ENCODE measurements at places on chromosomes 5 and 9.

- DNase-seq: no peak
These were observed 137.8 kb upstream of the MAP1B start for GRCh38 chr5:71969460-71969859.

GRCh38 chr9:29865764-29866313 is 2292.6 kb upstream of the C9orf72 start:
- no peak for DNase-seq

DNA sequence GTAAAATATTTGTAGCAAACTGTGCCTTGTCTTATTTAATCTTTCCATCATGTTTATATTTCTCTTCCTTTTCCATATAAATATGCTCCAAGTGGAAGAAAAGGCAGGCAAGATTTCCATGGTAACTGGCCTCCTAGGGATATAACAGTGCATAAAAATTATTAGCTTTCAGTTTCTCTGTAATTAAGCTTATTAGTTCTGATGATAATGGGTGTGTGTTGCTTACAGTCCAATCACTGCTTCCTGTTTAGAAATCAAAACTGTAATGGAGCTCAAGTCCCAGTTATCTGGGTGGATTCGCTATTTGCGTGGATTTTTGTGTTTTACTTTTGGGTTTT is 213.0 kb downstream of the PJA2 start:
- no peak for DNase-seq

DNA sequence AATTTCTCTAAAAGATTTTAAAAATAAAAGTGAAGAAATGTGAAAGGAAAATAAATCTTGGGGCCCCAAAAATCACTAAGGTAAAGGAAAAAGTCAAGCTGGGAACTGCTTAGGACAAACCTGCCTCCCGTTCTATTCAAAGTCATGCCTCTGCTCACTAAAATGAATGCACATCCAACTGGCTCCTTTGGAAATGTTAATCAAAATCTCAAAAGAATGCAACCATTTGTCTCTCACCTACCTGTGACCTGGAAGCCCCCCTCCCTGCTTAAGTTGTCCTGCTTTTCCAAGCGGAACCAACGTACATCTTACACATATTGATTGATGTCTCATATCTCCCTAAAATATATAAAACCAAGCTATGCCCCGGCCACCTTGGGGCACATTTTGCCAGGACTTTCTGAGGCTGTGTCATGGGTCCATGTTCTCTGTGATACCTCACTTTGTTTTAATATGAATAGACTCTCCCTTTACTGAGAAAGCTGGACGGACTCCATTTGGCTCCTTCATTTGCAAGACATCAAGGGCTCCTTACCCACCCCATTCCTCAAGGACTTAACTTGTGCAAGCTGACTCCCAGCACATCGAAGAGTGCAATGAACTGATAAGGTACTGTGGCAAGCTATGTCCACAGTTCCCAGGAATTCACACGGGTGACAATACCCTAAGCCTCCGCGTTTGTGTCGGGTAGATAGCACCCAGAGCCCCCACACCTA is 164.3 kb downstream of the SMC2 start:
- no peak for DNase-seq

DNA sequence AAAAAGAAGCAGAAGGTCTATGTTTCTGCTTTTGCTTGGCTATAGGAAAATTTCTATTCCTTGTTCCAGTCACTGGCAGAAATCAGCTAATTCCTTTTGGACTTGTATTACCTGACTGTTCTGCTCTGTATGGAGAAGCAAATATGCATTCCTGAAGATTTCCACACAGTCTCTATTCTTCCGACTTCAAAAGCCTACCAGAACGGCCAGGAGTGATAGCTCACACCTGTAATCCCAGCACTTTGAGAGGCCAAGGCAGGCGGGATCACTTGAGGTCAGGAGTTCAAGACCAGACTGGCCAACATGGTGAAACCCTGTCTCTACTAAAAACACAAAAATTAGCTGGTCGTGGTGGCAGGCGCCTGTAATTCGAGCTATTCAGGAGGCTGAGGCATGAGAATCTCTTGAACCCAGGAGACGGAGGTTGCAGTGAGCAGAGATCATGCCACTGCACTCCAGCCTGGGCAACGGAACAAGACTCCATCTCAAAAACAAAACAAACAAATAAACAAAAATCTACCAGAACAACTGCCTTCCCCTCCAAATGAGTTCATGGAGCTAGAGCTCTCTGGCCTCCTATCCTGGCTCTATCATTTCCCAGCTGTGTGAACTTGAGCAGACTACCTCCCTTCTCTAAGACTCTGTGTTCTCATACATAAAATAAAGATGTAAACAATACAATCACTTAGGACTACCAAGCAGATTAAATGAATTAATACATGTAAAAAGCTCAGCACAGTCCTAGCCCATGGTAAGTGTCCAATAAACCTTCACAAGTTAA is 17.0 kb downstream of the MYO10 start:
- no peak for DNase-seq

DNA sequence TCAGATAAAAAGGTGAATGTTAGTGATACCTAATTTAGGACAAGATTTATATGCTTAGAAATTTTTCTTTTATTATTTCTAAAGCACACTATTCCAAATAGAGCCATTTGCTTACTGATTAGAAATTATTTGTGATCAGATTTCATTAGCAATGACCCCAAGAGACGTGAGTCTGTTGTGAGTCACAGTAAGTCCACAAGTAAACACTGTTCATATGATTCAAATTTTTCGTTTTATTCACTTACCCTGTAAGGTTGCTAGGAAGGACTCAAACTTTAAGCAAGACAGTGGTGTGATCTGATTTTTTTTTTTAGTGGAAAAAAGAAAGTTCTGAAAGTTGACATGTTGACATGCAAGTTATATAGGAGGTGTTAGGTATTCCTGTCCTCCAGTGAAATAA is 1.2 kb downstream of the CARD6 start:
- peak; percentile 77 for DNase-seq

DNA sequence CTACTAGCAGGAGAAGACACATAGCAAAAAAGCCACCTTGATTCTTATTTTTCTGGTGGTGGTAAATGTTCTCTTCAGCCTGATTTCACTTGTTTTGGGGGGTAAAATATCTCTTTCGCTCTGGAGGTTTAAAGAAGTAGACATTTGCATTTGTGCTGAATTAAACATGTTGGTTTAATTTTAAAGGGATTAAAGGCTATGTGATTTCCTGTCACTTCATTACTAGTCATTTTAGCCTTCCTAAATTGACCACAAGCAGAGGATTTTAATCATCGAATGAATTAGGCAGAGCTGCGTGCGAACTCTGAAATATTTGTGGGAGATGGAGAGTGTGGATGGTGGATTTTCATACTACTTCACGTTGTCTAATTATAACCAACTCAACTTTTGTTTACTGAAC is 4.8 kb downstream of the RASGRF2 start:
- DNase-seq: peak; percentile 51

All from ELR (cell line).